GM04503 (cell line): ENCODE measurements at places on chromosomes 6 and 20.
A peak's percentile ranks its signal among the peaks of the same experiment; 100 is the strongest.

DNA sequence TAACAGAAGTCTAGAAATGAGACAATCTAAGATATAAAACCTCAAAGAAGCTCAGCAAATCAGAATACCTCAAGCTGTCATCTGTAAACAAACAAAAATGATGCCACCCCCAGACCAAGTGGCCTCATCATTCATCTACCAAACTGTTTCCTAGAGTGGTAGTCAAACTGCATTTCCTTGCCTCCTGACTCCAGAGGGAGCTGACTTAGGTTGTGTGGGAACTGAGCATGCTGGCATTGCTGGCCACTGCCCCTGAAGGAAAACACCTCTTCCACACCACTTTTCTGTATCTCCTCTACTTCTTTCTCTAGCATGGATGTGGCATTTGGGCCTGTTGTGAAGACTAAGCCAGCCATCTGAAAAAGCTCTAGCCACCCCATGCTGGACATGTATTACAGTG lies 56.3 kb downstream of the ZHX3 start:
- no peak for DNase-seq

GRCh38 chr6:123203928-123204327 lies 207.9 kb downstream of the CLVS2 start:
- no peak for DNase-seq

- no peak for DNase-seq
Measured at GRCh38 chr20:54026295-54027064, 43.9 kb downstream of the BCAS1 start.

DNA sequence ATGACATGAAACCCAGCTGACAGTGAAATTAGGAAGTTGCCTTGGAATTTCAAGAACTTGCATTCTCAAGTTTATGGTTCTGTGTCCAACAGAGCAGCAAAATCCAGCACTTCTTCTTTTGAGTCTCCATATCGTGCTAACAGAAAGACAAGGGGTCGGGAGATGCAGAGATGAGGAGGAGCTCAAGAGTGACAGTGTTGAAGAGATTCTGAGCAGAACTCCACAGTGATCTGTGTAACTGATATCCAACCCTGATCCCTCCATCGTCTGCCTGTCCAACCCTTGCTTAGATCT lies 21.2 kb upstream of the BTN1A1 start:
- DNase-seq, result no peak

DNA sequence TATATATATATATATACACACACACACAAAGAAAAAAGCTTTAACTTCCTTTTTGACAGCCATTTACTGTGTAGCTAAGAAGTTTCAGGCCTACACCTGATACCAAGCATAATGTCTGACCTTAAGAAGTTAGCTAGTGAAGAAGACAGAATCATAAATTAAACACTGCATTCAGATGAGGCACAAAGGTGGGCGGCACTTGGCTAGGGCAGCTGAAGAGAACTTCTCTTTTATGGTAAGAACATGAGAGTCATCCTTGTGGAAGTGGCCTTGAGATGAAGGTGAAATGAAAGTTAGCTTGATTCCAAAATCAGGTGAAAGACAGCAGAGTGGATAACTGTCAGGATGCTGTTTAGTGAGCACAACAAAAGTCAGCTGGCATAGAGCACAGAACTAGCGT lies 46.5 kb downstream of the HTR1B start:
- DNase-seq, result no peak

DNA sequence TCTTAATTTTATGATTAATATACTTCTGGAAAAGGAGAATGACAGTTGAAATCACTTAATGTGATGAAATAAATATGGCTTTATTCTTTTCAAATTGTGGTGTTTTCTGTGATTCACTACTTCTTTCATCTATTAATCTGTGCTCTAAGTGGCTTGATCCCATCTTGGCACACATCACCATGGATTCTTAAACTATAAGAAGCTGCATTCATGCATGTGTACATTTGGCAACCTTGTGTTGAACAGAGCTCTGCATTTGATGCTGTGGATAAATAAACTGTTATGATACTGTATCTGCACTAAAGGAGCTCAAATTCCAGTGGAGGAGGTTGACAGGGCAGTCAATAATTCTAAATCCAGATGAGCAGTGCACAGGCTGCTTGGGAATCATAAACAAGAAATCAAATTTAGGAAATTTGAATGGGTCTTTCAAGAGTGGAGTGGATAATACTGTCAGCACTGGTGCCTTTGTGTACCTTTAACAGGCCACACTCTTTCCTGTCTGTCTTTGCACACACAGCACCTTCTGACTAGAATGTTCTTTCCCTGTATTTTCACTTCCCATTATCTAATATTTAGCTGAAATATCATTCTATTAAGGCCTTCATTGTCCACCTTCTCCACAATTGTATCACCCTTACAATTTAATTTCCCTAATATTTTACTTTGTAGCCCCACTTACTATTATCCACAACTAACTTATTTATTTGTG lies 252.9 kb downstream of the GRM1 start:
- DNase-seq, result no peak

GRCh38 chr20:51237278-51237677 lies 214.4 kb upstream of the KCNG1 start:
- no peak for DNase-seq

- no peak for DNase-seq
Measured at GRCh38 chr6:11632231-11632630, 94.7 kb downstream of the TMEM170B start.

DNA sequence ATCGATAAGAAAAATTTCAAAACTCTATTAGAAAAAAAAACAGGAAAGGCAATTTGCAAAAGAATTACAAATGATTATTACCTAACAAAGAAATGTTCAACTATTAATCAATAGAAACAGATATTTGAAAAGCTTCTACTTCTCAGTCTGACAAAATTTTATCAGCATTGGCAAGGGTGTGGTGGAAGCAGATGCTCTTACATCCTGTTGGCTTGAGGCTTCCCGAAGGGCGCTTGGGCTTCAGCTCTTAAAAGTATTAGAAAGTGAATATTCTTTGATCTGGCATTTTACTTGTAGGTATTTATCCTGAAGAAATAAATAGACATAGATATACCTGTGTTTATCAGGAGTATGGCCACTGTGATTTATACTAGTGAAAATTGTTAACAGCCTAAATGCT lies 38.7 kb downstream of the SLC35D3 start:
- no peak for DNase-seq

- no peak for DNase-seq
Measured at GRCh38 chr6:78614961-78615360, 252.4 kb upstream of the IRAK1BP1 start.

- DNase-seq, result peak; percentile 47
Measured at GRCh38 chr20:58511364-58511763, 3.8 kb downstream of the APCDD1L start.

DNA sequence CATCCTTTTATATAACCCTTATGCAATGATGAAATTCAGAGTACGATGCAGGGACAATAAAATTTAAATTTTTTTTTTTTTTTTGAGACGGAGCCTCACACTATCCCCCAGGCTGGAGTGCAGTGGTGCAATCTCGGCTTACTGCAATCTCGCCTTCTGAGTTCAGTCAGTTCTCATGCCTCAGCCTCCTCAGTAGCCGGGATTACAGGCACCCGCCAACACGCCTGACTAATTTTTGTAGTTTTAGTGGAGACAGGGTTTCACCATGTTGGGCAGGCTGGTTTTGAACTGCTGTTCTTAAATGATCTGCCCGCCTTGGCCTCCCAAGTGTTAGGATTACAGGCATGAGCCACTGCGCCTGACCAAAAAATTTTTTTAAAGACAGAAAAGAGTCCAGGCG lies 15.2 kb downstream of the MTO1 start:
- no peak for DNase-seq

- DNase-seq, result no peak
Measured at GRCh38 chr6:159998538-159998937, 29.7 kb downstream of the IGF2R start.

GRCh38 chr20:56483970-56484369 lies 15.5 kb downstream of the RTF2 start:
- no peak for DNase-seq

DNA sequence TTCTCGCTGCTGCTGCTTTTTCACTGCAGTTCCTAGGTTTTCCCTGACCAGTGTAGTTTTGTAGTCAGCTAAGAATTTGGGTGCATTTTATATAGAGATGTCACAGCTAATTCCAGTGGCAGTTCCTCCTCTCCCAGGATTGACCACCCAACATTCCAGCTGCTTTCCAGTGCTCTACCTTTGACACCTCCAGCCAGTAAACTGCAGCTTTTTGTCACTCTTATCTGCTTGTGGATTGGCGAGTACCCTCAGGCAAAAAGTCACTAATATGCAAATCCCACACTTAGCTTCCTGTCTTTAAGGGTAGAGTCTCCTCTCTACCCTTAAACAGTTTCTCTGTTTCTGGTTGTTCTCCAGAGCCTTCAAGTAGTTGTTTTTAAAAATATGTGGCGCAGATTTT lies 146.9 kb upstream of the KCNG1 start:
- no peak for DNase-seq

DNA sequence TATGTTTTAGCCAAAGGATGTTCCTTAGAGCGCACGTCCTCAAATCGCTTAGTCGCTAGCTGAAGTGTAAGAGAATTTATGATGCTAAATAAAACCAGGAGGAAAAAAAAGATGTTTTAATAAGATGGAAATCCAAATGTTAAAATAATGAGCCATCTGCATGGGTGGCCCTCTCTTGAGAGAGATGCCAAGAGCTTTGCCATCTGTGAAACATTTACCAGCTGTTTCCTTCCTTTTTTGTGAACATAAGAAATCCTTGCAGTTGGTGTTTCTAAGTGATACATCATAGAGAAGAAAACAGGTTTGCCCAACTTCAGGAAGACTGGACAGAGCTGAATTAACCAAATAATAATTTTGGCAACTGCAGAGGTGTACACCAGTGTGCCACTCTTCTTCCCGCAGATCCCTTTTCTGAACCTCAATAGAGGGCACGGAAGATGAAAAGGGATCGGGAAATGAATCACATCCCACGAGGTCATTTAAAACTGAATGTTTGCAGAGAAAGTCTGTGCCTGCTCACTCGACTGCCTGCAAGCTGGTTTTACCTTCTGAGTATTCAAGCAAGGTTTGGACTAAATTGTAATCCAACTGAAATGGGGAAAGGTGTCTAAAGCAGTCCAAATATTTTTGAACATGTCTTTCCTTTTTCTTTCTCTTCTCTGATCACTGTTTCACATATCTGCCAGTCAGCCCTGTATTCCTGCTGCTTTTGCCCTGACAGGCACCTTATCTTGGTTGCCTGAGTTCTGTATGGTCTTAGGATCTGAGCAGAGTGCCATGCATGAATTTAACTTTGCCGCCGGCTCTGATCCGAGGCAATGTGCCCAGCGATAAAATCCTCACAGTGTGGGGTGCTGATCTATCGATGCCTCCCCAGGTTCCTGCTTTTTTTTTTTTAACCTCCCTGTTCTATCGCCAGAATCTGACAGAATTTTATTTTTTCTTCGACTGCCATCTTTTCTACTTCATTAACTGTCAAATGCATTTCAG lies 35.5 kb upstream of the TSHZ2 start:
- DNase-seq, result no peak

- peak; percentile 35 for DNase-seq
Measured at GRCh38 chr6:155340464-155341129, 26.3 kb upstream of the TFB1M start.

DNA sequence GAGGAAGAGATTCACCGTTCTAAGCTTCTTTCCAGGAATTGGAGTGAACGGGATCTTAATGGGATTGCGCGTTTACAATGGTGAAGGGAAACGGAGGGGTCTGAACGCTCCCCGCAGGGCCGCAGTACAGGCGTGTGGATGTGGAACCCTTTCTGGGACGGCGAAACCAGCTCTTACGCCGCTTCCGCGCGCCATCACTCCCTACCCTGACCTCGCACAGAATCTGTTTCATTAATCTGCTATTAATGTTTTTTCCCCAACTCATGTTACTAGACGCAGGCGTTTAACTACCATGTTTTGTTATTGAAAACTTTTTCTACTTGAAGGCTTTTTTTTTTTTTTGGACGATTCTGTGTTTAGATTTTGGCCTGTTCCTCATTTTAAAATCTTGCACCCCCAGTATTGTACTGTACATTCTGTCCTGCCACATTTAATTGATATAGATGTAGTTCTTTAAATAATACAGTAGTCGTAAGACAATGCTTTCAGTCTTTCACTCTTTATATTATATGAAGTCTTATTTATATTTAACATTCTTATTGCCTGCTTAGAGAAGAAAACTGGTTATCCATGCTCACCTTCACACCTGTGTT lies 696 bp upstream of the SUPT3H start:
- DNase-seq, result no peak

DNA sequence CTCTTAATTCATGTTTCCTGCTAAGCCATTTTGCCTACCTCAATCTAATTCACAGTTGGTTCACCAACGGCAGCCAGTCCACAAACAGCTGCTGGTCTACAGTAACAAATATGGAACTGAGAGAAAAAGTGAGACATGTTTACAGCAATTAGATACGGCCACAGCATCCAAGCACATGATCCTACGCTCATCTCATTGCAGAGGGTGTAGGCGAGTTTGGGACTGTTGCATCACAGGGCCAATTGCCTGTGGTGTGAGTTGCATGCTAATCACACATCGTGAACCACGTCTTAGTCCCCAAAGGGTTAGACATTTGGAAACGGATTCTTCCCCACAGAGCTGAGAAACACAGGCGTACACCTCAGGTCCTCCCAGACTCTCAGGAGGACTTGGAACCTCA lies 166.9 kb downstream of the EYA2 start:
- DNase-seq, result no peak

GRCh38 chr20:22098511-22098910 lies 393.0 kb downstream of the PAX1 start:
- no peak for DNase-seq

- no peak for DNase-seq
Measured at GRCh38 chr6:134772671-134773360, 177.1 kb downstream of the ALDH8A1 start.

GRCh38 chr20:17663486-17663885 lies 18.6 kb downstream of the RRBP1 start:
- no peak for DNase-seq

DNA sequence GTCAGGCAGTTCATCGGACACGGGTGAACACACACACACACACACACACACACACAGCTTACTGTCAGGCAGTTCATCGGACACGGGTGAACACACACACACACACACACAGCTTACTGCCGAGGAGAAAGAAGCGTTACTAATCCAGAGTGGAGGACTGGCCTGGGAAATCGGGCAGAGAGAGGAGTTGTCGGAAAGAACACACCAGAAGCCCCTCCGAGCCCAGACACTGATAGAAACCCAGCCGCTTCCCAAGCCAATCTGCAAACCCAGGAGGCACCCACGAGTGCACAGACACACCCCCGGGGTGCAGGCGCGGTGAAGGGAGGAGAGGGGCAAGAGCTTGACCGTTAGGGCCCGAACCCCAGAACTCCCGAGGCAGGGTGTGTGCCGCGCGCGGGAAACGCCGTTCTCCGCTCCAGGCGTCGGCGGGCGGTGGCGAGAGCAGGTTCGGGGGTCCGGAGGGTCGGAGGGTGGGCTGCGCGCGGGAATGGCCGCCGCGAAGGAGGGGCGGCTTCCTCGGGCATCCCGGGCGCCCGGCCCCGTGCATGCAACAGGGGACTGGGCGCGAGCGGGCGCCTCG lies 636 bp downstream of the ELOVL2 start:
- DNase-seq, result no peak
